ENCODE measurements at places on chromosomes 6 and 20.

DNA sequence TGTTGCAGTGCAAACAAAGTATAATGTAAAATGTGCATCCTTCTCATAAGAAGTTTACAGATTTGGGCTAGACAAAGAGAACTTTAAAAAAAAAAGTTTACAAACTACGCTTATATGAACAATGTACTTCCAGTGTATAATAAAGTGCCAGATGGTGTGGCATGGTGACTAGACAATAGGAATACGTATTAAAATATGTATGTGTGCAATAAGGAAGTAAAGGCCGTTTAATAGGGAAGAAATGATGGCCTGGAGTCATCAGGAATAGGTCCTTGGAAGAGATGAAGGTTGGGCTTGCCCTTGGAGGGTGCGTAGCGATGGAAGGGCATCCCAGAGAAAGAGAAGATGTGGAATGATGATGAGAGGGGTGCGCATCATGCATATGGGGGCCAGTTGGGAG is 108.2 kb downstream of the SOBP start:
- no peak for DNase-seq

DNA sequence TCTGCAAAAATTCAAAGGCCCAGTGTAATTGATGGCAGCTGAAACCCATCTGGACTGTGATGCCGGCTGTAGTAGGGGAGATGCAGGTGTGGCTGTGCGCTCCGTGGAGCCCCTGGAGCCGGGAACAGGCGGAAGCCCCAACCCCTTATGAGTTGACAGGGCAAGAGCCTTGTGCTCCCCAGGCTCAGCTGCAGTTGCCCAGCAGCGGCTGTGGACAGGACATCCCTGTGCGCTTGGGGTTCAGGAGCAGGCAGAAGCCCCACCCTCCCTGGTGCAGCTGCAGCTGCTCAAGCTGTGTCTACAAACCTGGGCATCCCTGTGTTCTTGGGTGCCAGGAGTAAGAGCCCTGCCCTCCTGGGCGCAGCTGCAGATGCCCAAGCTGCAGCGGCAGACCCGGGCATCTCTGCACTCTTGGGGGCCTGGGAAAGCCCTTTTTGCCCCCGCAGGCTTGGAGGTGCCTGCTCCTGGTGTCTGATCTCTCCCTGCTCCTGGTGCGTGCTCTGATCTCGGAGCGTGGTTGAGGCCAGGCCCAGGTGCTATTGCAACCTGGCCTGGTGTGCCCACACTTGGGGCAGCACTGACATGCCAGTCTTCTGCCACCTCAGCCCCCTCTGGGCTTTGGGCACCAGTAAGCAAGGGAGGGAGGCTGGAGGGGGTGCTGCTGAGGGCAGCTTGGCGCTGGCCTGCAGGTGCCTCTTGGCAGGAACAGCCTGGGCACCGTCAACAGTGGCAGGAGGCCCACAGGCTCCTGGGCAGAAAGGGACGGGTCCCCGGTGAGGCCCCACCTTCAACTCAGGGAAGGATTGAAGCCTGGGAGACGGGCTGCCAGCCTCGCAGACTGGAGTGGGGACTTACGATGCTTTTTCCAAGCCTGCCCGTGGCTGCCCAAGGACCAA is 30.3 kb downstream of the OR2J2 start:
- DNase-seq, result no peak

DNA sequence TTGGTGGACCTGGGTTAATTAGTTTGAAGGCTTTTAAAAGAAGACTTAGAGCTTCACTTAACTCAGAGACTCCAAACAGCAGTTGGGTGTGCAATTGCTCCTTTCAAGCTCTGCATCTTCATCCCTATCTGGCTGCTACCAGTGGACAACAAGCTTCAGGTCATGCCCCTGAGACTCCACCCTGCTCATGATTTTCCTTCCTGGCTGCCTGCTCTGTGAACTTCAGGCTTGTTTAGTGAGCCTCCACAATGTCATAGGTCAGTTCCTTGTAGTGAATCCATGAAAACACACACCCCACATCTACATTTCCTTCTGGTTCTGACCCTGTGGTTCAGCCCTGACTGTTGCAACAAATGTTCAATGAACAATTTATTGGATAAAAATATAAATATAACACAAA is 61.1 kb upstream of the MARCKS start:
- no peak for DNase-seq

DNA sequence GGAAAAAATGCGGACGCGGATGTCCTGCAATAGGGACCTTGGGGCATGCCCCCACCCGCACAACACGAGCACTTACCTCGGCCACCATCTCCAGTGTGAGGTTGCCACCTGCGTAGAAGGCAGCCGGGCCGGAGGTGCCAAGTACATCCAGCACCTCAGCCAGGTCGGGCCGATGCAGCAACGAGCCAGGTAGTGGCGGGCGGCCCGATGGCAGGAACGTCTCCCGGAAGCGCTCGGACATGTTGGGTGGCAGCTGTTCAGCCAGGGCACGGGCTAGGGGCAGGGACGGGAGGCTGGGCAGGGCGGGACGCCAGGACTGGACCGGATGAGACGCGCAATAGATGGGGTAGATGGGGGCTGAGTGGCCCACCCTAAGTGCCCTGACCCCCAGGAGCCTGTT is 13.3 kb downstream of the GGT7 start:
- no peak for DNase-seq

DNA sequence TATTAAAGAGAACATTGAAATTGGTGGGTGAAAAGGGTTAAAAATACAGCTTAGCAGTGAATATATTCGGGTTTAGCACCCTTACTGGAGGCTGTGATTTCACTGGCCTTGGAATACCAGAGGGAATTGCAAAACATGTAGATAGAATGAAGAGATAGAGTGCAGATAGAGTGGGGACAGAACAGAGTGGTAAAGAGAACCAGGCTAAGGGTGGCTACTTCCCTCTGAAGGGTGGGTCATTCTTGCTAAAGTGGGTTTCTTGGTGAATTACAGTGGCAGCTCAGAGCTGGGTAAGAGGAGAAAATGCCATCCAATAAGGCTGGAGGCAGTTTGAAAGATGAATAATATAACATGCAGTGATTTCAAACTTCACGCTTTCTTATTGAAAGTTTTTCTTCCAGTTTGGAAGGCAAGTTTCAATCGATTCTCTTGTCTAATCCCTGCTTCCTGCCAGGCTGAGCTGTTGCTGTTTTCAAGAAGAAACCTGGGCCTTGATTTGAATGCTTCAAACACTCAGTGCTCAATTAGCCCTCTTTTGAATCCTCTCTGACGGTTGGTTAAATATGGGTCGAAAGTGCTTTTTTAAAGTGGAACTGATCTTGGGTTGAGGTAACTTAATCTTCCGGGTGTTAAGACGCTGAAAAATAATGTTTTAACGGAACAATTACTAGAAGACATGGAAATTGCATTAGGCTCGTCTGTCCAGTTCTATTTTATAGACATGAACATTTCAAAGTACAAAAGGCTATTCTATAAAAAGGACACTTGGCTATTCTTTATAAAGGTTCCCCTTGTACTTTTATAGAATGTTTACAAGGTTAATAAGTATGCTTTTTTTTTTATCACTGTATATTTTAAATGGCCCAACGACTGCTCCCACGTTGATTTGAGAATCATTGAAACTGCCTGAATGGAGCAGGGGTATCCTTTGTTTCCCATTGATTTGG is 203.3 kb downstream of the BCAS1 start:
- DNase-seq, result no peak

- no peak for DNase-seq
Measured at GRCh38 chr20:62721511-62722370, 13.1 kb downstream of the NTSR1 start.

- no peak for DNase-seq
Measured at GRCh38 chr6:5498579-5498899, 237.2 kb downstream of the FARS2 start.

- DNase-seq, result peak; percentile 53
Measured at GRCh38 chr20:21505810-21506530, 7.9 kb downstream of the NKX2-2 start.

- no peak for DNase-seq
Measured at GRCh38 chr6:169244684-169245383, 8.8 kb downstream of the THBS2 start.

DNA sequence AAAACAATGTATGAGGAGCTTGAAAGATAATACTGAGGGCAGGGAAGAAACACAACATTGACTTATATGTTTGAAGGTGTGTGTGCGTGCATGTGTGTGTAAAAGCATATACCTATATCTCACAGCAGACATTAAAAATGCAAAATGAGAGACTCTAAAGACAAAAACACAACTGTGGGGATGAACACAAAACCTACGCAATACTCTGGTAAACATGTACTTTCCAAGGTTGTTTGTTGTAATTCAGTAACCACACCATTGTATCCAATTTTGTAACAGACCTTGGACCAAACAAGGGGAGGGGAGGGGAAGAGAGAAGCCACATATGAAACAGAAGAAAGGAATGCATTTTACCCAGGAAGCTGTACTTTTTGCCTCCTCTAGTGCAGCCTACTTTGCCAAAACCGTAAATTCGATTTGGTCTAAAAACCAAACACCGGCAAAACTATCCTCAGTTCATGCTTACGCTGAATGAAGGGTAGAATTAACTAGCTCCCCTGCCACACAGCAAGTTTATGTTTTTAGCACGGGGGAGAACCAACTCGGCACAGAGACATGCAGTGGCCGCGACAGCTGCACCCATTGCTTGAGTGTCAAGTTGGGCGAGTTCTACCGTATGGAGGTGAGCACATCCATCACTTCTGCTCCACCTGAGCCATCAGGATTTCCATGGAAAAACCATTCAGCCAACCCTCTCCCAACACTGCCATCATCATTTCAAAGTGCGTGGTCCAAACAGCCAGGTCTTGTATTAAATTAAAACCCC is 50.0 kb downstream of the CNKSR3 start:
- DNase-seq, result no peak

Data from stomach (tissue), 19 donors.